ENCODE measurements at places on chromosomes 7 and 10.

- DNase-seq, result no peak
Measured at GRCh38 chr10:48470893-48471805, 133.7 kb downstream of the ARHGAP22 start.

- no peak for DNase-seq
Measured at GRCh38 chr10:29470355-29470705, 164.4 kb downstream of the SVIL start.

DNA sequence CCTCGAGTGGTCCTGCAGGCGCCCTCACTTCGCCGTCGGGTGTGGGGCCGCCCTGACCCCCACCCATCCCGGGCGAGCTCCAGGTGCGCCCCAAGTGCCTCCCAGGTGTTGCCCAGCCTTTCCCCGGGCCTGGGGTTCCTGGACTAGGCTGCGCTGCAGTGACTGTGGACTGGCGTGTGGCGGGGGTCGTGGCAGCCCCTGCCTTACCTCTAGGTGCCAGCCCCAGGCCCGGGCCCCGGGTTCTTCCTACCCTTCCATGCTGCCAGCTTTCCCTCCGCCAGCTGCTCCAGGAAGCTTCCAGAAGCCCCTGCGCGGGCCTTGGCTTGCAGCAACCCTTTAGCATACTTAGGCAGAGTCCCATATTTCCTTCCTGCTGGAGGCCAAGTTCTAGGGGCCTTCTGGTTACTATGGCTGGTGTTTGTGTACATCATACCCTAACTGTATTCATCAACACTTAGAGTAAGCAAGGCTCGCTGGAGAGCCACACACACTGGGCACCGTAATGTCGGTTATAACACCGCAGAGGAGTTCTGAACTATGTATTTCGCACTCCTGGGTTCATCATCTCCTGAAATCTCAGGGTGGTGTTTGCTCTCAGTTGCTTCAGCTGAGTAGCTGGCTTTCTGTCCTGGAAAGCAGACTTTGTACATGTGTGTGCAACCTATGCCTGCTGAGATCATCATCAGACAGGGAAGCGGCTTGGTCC is 471 bp downstream of the MGMT start:
- no peak for DNase-seq

DNA sequence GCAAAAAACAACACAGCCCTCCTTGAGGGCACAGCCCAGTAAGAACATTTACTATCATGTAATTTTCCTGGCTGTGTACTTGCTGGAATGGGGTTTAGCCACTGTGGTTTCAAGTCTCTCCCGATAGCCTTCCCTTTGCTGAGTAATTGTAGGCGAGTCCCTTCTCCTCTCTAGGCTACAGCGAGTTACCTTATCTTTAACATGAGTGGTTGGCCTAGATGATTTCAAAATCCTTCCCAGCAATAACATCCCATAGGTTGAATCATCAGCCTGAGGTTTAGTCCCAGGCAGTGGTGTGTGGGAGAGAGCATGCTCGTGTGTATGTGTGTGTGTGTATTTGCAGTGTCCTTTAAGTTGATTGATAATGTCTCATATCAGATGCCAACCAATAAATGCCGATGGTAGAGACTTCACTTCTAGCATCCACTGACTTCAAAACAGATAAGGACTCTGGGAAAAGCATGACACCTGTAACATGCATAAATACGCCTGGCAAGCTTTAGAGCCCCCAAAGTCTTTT is 142.9 kb upstream of the ZMIZ1 start:
- no peak for DNase-seq

GRCh38 chr10:72367301-72367960 is 12.7 kb upstream of the DNAJB12 start:
- no peak for DNase-seq

DNA sequence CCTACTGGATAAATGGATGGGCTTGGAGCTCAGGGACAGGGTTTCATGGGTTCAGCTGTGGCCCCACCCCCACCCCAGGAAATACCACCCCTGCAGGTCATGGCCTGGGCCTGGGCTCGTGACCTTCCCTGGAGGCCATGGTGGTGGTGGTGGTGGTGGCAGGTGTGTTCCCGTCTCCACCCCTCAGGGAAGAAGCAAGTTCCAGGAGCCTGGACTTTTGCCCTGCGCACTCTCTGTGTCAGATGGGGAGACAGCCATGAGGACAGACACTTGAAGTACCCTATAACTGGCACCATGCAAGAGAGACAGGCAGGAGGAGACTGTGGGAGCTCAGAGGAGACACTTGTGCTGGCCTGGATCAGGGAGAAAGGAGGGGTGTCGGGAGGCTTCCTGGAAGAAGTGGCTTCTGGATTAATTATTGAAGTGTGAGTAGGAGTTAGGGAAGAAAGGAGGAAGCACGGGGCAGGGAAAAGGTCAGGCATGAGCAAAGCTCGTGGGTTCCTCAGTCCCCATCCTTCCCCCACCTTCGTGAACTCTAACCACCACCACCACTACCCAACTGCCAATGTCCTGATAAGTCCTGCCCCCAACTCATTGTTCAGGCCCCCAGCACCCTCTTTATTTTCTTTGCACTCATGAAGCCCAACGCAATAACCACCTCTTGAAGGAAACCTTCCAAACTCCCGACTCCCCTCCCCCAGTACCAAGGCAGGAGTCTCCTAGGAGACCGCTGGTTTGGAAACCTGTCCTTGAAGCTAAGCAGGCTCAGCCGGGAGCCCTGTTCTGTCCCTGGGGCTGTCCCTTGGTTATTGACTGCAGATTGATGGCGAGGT is 8.9 kb downstream of the SH2B2 start:
- DNase-seq, result no peak

GRCh38 chr10:38159004-38159403 is 64.9 kb downstream of the ZNF37A start:
- no peak for DNase-seq

DNA sequence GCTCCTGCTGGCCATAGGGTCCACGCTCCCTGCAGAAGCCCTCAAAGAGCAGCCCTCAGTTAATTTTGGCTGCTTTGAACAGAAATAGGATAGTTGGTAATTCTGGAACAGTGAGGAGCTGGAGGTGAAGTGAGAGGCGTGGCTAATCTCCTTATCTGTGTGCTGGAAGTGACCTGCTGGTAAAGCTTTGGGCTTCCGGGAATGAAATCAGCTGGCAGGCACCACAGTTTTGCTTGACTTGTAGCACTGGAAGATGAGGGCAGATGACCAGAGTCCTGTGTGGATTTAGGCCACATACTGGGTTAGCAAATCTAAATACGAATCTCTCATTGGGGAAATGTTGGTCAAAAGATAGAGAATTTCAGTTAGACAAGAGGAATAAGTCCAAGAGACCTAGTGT is 10.2 kb downstream of the ATP6V0E2 start:
- no peak for DNase-seq

- DNase-seq, result no peak
Measured at GRCh38 chr10:103808780-103809179, 46.6 kb downstream of the SH3PXD2A start.

- DNase-seq, result no peak
Measured at GRCh38 chr10:110151467-110151866, 55.9 kb upstream of the MXI1 start.

DNA sequence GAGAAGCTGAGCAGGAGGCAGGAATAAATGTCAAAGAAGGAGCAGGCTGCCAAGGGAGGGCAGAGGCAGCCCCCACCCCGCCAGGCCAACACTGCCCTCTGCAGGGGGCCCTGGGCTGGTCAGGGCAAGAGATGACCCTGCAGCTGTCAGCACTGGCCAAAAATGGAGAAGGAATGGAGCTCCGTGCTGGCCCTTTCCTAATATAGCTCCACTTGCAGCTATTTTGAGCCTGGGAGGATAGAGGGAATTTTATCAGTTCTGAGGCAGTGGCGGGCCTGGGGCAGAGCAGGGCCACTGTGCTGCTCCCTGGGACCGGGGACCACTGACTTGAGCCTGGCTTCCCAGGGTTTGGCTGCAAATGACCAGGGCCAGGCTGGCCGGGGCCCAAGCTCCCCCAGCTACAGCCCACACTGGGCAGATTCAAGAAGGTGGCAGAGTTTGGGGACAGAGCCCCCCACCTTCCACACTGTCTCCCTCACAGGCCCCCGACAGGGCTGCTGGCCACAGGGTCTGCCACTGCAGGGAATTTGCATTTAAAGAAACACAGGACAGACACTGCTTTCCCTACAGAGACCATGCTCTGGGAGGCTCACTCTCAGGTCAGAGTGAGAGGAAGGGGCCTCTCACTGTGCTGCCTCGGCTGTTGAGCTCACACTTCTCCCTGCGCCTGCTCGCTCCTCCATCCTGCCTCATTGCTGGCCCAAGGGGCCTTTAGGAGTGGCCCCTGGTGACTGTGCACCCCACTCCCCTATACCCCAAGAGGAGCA is 16.2 kb downstream of the LDB3 start:
- no peak for DNase-seq

Measured in activated CD4-positive, alpha-beta T cell treated with anti-CD3 and anti-CD28 coated beads for 4 hours (primary cell).